Activated T-cell treated with anti-CD3 and anti-CD28 coated beads, Interleukin-2, amount 50 U/mL, for 48 hours (primary cell): ENCODE measurements at places on chromosomes 5 and 9.

- DNase-seq = no peak
Measured at GRCh38 chr5:113269023-113269997, 165.5 kb downstream of the TSSK1B start.

GRCh38 chr9:117815315-117815714, 111.1 kb downstream of the TLR4 start:
- DNase-seq = no peak

GRCh38 chr5:110441035-110441434, 285.4 kb downstream of the TMEM232 start:
- no peak for DNase-seq

- DNase-seq = no peak
Measured at GRCh38 chr9:89872426-89872912, 267.7 kb downstream of the GADD45G start.

GRCh38 chr5:145856285-145856818, 16.5 kb downstream of the GRXCR2 start:
- DNase-seq = peak; percentile 43

- no peak for DNase-seq
Measured at GRCh38 chr5:146548781-146549449, 32.9 kb upstream of the GPR151 start.

DNA sequence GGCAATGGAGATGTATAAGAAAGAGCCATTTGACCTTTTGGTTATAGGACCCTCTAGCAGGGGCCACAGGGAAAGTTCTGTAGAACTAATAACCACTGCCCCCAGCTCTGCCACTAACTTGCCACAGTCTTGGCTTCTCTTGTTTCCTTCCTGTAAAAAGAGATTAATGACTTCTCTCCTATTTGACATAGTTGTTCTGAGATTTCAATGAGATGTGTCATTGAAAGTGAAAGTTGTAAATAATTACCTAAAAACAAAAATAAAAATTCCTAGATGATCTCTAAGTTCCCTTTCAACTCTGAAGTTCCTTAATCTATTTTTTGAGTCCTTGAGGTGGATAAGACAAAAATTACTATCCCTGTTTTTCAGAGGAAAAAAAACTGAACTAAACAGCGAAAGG, 1.4 kb upstream of the KIF12 start:
- no peak for DNase-seq

DNA sequence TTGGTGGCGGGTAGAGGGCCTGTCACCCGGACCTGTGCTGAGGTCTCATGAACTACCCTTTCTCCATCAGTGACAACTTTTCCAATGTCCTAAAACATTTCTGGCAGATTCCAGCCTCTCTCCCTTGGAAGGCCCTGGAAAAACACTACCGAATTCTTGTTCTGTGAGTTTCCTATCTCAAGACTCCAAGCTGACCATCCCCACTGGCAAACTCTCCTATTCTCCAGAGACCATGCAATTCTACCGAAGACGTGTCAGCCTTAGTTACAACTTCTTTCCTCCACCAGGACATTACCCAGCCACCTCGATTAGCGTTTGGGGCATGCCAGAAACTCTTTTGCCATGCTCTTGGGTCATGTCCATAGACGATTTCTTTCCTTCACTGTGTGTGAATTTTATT, 26.8 kb upstream of the GABRP start:
- no peak for DNase-seq

GRCh38 chr9:89702401-89702800, 97.6 kb downstream of the GADD45G start:
- no peak for DNase-seq

GRCh38 chr5:124902097-124902821, 155.8 kb upstream of the ZNF608 start:
- peak; percentile 19 for DNase-seq

DNA sequence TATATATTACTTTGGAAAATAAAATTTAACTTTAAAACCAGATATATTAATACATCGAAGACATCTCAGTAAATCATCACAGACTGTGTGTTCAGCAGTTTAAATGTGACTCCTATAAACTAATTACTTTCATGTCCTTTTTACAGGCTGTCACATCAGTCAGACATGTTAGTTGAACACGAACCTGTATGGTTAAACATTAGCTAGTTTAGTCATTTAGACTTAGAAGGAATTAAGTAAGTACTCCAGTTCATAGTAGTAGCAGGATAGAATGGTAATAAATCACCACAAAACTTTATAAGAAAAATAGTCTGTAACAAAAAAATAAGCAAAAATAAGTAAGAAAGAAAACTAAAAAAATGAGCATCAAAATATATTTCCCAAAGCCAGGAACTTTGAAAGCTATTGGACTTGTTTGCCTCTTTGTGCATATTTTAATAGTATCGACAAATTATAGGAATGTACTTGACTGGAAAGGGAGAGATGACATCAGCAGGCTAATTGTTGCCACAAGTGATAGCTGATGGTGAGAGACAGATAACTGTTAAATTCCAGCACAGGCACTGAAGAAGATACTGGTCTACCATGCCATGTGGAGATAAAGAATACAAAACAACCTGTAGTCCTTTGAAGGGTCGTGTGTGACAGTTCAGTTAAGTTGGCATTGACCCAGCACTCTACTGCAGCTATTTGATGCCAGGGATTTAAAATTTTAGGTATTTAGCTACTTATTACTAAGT, 83.9 kb downstream of the RIC1 start:
- no peak for DNase-seq

DNA sequence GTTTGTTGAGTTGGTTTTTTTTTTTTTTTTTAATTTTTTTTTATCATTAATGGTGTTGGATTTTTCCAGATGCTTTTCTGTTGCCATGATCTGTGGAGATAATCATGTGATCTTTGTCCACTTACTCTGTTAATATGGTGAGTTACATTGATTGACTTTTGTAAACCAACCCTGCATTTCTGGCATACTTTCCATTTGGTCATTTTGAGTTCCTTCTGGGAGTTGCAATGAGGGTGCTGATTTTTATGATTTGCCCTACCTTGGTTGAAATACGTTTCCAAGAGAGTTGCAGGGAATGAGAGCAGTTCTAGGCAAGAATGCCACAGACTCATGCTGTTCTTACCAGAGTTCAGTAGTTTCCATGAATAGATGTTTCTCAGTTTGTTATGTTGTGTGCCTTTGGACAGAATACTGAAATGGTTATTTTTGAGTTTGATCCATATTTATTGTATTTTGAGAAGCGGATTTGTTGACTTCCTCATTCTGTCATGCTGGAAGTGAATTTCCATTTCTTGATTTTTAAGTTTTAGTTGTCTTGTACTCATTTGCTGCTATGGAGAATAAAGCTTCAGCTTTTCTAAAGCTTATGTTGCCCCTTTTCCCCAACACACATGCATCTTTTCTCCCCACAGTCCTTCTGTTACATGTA, 69.0 kb downstream of the SCAMP1 start:
- no peak for DNase-seq

DNA sequence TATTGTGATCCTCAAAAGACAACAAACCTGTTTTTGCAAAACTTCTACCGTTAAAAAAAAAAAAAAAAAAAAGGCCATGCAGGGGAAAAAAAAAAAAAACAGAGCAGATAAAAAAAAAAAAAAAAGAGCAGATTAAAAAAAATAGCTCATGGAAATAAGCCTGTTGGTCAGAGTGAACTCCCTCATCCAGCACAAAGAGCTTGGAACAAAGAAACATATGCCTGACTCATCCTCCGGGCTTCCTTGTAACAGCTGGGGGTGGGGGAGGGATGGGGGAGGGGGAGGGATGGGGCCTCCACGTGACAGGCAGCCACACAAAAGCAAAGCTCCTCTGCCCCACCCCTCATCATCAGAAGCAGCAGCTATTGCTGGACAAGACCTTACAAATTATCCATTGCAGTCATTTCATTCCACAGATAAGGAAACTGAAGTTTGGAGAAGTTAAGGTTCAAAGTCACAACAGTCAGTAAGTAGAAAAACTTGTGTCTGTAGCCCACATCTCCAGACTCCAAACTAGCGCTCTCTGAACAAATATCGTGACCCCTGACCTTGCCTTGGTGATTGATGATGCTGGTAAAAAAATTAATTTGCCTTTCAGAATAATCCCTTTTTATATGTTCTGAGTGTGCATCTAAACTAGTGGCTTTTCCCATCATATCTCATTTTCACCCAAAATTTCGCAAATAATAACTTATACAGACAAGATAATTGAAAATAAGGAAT, 38.9 kb downstream of the SLC35D2 start:
- no peak for DNase-seq

DNA sequence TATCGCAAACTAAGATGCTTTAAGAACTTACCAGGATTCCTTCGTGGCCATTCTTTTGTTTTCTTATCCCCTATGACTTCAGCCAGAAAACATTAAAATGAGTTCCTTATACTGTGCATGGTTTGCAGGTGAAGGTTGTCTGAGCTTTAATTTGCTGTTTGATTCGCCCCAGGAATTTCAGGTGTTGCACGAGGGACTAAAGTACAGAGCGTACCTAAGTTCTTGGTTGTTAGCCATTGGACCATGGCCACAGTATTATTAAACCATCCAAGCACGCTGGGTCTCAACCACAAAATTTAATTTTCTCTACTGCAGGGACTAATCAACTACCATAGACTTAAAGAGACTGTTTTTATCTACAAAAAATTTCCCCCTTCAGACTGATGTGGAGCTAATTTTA, 208.4 kb upstream of the MPDZ start:
- DNase-seq = no peak

DNA sequence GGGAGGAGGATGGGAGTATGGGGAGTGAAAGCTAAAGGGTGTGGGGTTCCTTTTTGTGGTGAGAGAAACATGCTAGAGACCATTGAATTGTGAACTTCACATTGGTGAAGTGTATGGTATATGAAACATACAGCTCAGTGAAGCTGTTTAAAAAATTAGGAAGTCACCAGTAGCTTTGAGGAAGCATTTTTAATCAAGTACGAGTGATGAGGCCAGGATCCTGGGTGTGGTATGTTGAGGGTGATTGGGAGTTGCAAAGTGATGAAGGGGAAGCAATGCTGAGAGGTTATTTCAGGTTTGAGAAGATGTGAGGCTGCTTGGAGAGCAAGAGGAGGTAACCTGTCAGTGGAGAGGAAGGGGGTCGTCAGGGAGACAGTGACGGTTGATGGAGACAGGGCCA, 22.7 kb upstream of the CLK4 start:
- DNase-seq = no peak

DNA sequence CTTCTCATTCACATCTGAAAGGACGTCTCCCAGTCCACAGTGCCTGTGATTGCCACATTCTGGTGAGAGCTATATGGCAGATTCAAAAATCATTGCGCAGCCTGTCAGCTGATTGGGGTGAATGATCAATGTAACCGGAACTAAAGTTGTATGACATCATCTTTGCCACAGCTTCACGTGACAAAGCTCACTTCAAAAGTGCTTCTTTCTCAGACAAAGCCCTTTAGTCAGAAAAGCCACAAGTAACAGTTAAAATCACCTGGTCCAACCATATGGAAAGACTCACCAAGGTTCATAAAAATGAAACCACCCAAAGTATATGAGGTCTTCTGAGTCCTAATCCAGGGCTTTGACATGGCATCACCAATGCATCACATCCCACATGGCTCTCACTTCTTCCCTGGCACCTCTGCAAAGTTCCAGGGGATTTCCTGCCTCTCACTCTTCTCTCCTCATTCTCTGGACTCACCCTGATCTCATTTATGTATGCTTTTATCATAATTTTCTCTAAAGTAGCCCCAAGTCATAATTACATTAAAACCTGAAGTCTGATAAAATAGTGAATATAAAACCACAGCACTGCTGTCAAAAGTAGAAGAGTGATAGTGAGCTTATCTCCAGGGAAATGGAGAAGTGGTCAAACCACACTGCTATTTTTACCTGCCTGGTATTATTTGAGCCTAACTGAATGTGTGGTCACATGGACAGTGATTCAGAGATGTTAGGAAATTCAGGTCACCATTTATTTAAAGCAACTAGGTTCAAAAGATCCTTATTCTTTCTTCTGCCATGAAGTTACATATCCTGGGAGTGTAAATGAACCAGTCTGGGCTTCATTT, 193.1 kb upstream of the PTGER4 start:
- peak; percentile 64 for DNase-seq

DNA sequence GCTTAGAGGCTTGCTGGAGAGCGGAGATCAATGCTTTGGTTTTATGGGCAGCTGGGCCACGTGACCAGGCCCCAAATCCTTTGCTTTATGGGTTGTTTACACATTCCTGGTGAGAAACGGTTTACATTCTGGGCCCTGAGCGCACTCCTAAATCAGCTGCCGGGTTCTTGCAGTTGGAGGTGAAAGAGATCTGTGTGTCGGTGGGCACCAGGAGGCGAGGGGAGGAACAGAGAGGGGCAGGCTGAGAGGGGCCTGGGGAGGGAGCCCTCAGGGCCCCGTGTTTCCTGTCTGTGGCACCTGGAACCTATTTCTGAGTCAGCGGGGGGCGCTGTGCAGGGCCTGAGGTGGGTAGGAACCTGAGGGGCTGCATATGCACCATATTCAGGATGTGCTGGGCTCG, 63.5 kb upstream of the HAND1 start:
- DNase-seq = no peak

- DNase-seq = no peak
Measured at GRCh38 chr5:8600843-8601242, 731.9 kb downstream of the MTRR start.

GRCh38 chr5:81233080-81233634, at the start of gene CKMT2:
TSS of gene CKMT2 (plus strand) at chr5:81233322. CDS start at chr5:81251133, 17,811 bp downstream.
- no peak for DNase-seq

DNA sequence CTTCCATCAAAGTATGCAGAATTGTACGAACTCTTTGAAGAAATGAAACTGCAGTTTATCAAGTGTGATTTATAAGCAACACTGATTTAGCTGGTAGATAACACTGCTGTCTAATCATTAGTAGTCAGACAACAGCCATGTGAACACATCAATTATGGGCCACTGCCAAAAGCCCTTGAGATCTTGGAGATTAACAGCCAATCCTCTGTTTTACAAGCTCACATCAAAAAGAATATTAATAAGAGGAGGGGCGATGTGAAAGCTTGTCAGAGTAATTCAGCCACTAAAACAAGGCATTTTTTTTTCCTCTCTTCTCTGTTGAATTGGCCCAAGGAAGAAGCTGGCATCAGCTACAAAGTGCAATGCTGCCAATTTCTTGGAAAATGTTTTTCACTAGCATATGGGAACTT, 28.1 kb downstream of the ZNF608 start:
- DNase-seq = no peak

DNA sequence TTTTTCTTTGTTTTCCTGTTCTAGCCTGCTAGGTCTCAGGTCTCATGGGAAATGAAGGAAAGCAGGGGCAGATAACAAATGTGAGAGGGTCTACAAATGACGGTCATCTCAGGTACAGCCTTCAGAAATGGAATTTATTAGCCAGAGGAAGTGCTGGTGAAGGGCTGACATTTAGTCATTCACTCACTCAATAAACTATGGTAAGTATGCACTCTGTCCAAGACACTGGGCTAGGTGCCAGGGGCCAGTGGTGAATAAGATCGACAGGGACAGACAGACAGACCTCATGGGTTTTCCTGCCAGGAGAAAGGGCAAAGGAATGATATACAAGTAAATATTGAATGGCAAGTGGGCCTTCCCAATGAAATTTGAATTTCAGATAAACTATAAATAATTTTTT, 6.3 kb downstream of the PDE6A start:
- DNase-seq = no peak

- DNase-seq = peak; percentile 95
Measured at GRCh38 chr5:179023528-179024189, at the start of gene ZNF879. TSS of gene ZNF879 (plus strand) at chr5:179023804. CDS start at chr5:179025005, 1,201 bp downstream.

- no peak for DNase-seq
Measured at GRCh38 chr5:72314571-72315172, 5.4 kb downstream of the MRPS27 start.
